Activated naive CD8-positive, alpha-beta T cell treated with anti-CD3 and anti-CD28 coated beads for 36 hours (primary cell): ENCODE measurements at places on chromosomes 5 and 9. TPM values are rescaled to one million over a fixed set of nuclear protein-coding genes. Genes with fewer than 3 reads are reported as not detected.

The C9orf43 gene
- total RNA-seq, result 1.0 TPM

The STRBP gene
- total RNA-seq, result 43.5 TPM

DNA sequence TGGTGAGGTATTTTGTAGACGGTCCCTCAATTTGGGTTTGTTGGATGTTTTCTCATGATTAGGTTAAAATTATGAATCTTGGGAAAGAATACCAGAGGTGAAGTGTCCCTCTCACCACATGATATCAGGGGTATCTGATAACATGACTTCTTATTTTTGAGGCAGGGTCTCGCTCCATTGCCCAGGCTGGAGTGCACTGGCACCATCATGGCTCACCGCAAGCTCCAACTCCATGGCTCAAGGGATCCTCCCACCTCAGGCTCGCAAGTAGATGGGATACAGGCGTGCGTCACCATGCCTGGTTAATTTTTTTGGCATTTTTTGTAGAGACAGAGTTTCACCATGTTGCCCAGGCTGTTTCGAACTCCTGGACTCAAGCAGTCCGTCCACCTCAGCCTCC, 24.1 kb downstream of the SPRY4 start:
- DNase-seq, result no peak
- H3K36me3 ChIP-seq, result no peaks in the 10 kb centered on the region
- no peak overlapping the region for H3K27ac ChIP-seq
- no peaks in the 10 kb centered on the region for H3K27me3 ChIP-seq
- no peak overlapping the region for H3K4me3 ChIP-seq
- H3K4me1 ChIP-seq, result peaks cover 3% of the 10 kb centered on the region

DNA sequence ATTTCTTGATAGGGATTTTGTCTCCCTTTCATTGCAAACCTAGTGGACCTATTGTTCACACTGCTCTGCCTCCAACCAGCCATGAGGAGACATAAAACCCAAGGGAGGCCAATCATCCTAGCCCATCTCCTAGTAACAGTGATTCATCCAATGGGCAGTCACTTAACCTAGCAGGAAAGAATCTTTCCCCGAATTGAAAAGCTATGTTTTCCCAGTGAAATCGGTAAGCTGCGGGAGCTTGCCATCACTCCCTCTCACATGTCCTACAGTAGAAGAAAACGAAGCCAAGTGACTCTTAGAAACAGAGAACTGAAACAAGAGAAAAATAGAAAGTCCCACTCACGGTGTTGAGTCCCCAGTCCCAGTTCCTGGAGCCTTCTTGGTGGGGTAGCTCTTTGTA, 123.3 kb downstream of the SUSD1 start:
- no peak for DNase-seq
- no peak overlapping the region for H3K4me3 ChIP-seq
- H3K4me1 ChIP-seq, result peaks cover 12% of the 10 kb centered on the region
- no peaks in the 10 kb centered on the region for H3K27me3 ChIP-seq
- no peak overlapping the region for H3K27ac ChIP-seq

GRCh38 chr5:141354900-141355469, at the start of gene PCDHGA4:
PCDHGA4 (plus strand) TSS chr5:141355021; CDS start chr5:141355108, 87 bp downstream.
- H3K27ac ChIP-seq, result no peak within 1 kb of the TSS
- DNase-seq, result no peak
- H3K36me3 ChIP-seq, result peaks cover 20% of the 10 kb centered on the region
- no peak within 1 kb of the TSS for H3K4me3 ChIP-seq
- peaks cover 2% of the 10 kb centered on the region for H3K4me1 ChIP-seq
- peaks cover 91% of the 10 kb centered on the region for H3K27me3 ChIP-seq

DNA sequence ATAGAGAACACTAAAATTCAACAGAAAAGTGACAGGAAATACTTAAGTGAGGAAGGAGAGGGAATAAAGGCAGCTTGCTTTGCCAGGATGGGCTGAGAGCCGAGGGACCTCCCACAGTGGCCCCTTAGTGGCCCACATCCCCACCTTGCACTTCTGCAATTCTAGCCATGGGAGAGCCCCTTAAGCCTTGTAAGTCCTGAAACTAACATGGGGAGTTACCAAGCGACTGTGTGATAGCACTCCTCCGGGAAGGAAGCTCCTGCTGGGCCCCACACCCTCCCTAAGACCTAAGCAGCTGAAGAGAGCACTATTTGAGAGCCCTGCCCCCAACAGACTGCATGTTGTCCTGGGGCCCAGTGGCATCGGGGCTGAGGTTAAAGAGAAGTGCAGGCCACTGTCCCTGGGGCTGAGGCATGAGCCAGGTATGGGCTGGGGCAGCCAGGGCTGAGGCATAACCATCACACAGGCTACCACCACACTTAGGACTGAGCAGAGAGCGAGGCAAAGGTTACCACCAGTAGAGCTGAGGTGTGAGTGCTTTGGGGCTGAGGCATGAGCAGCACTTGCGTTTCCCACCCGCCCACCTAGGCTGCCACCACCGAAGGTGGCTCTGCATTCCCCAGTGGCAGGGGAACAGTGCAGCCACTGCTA, 301.8 kb upstream of the TRPC7 start:
- no peak overlapping the region for H3K27ac ChIP-seq
- no peaks in the 10 kb centered on the region for H3K36me3 ChIP-seq
